HFFc6 (cell line): ENCODE measurements at places on chromosomes 2 and 18. TPM values are rescaled to one million over a fixed set of nuclear protein-coding genes. Genes with fewer than 3 reads are reported as not detected.

DNA sequence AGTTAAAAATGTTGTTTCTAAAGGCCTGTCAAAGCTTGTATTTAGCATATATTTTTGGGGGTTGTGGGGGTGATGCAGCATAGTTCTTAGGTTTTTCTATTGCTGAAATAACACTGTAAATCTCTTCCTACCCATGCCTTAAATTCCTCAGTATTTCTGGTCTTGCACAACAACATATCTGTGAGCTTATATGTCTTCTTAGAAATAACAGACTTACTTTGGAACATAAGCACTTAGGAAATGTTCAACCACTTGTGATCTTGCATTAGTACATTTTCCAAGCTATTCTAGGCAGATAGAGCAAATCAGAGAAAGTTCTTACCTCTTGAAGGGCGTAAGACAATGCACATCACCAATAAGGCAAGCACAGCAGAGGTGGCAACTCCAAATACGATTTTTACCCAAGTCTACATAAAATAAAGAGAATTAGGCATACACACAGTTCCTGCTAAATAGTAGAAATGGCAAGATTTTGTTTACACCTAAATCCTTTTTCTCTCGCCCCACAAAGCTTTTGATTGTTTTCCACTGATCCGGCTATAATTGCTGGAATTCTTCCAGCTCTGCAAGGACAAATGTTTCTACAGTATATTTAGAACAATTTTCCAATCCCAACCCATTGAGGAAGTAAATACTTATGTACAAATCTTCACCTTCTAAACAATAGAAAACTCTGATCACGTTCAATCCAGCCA lies 512 bp downstream of the FAP start:
- peaks cover 79% of the 10 kb centered on the region for H3K4me1 ChIP-seq
- peak overlapping the region; percentile 94 for H3K4me3 ChIP-seq
- peak overlapping the region; percentile 97 for H3K27ac ChIP-seq
- H3K36me3 ChIP-seq: peaks cover 50% of the 10 kb centered on the region
- no peaks in the 10 kb centered on the region; the same call in 1 of the 2 replicates for H3K27me3 ChIP-seq

GRCh38 chr2:64453770-64454385 lies at the start of gene LGALSL:
Gene LGALSL (plus strand): TSS chr2:64454162. CDS start chr2:64454546, 384 bp downstream.
- peaks cover 22% of the 10 kb centered on the region for H3K27me3 ChIP-seq
- no peaks in the 10 kb centered on the region for H3K36me3 ChIP-seq
- H3K4me3 ChIP-seq: peak within 1 kb of the TSS; percentile 80
- H3K4me1 ChIP-seq: peaks cover 15% of the 10 kb centered on the region
- no peak within 1 kb of the TSS for H3K27ac ChIP-seq

GRCh38 chr18:63928331-63928730 lies 20.6 kb downstream of the SERPINB10 start:
- H3K27me3 ChIP-seq: peaks cover 5% of the 10 kb centered on the region
- no peak for DNase-seq
- no peak overlapping the region for H3K4me3 ChIP-seq
- peaks cover 28% of the 10 kb centered on the region for H3K4me1 ChIP-seq
- H3K27ac ChIP-seq: no peak overlapping the region

- DNase-seq: no peak
- no peak overlapping the region for H3K4me3 ChIP-seq
- no peaks in the 10 kb centered on the region for H3K27me3 ChIP-seq
- H3K36me3 ChIP-seq: no peaks in the 10 kb centered on the region
Measured at GRCh38 chr18:27378431-27379095, 193.5 kb upstream of the CHST9 start.

GRCh38 chr2:72770879-72771461 lies 54.9 kb downstream of the EXOC6B start:
- H3K27ac ChIP-seq: no peak overlapping the region
- peak; percentile 63 for DNase-seq
- H3K4me1 ChIP-seq: peaks cover 7% of the 10 kb centered on the region

- H3K27ac ChIP-seq: no peak overlapping the region
- no peaks in the 10 kb centered on the region for H3K36me3 ChIP-seq
- no peak for DNase-seq
- peaks cover 2% of the 10 kb centered on the region; the same call in 1 of the 2 replicates for H3K27me3 ChIP-seq
- no peaks in the 10 kb centered on the region for H3K4me1 ChIP-seq
Measured at GRCh38 chr2:159863526-159864160, 65.6 kb upstream of the CD302 start.

DNA sequence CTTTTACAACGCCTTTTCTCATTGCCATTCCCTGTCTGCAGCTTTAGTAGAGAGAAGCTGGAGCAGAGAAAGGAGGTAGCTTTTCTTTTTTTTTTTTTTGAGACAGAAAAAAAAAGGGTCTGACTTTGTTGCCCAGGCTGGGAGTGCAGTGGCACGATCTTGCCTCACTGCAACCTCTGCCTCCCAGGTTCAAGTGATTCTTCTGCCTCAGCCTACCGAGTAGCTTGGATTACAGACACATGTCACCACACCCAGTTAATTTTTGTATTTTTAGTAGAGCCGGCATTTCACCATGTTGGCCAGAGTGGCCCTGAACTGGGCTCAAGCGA lies 25.0 kb upstream of the ACSL3 start:
- no peak for DNase-seq
- peaks cover 17% of the 10 kb centered on the region for H3K4me1 ChIP-seq
- H3K27me3 ChIP-seq: no peaks in the 10 kb centered on the region; the same call in none of the 2 replicates

GRCh38 chr2:163734401-163734800 lies 1.4 kb downstream of the FIGN start:
- peak overlapping the region; percentile 89 for H3K4me3 ChIP-seq
- H3K36me3 ChIP-seq: no peaks in the 10 kb centered on the region
- H3K27me3 ChIP-seq: no peaks in the 10 kb centered on the region; the same call in 1 of the 2 replicates
- no peak for DNase-seq
- H3K27ac ChIP-seq: no peak overlapping the region

PDCD1 gene
- not detected in 3 replicates for total RNA-seq

DNA sequence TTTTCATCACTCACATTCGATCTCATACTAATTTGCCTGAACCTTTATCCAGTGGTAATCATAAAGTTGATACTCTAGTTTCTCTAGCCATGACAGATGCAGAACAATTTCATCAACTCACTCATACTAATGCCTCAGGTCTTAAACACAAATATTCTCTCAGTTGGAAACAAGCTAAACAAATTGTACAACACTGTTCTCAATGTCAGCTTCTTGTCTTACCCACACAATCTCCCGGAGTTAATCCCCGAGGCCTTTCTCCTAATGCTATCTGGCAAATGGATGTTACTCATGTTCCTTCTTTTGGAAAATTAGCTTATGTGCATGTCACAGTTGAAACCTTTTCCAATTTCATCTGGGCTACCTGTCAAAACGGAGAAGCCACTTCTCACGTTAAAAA lies 11.5 kb upstream of the CNOT11 start:
- H3K27ac ChIP-seq: no peak overlapping the region
- no peaks in the 10 kb centered on the region for H3K36me3 ChIP-seq
- H3K27me3 ChIP-seq: no peaks in the 10 kb centered on the region; the same call in 1 of the 2 replicates
- DNase-seq: no peak
- H3K4me1 ChIP-seq: peaks cover 24% of the 10 kb centered on the region

LRATD1 gene
- 0.06 TPM in 1 of 3 replicates, not detected in the others for total RNA-seq

DNA sequence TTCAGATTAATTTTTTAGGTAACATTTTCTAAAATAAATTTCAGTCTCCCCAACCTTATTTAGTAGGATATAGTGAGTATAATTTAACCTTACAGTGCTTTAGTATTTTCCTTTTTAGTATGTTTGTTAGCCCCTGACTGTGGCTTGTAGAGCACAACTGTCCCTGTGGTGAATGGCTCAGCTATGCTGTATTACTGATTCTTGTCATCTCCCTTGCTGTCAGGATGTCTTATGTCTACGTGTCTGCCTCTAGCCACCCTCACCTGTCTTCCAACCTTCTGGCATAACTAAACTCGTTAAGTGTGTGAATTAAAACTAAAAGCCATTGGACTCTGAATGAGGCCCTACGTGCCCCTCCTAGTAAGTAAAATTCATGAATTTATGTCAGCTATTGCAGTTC lies 18.4 kb downstream of the MRPS9 start:
- DNase-seq: no peak
- no peak overlapping the region for H3K27ac ChIP-seq
- peaks cover 1% of the 10 kb centered on the region for H3K4me1 ChIP-seq
- peaks cover 15% of the 10 kb centered on the region for H3K36me3 ChIP-seq
- H3K4me3 ChIP-seq: no peak overlapping the region

DNA sequence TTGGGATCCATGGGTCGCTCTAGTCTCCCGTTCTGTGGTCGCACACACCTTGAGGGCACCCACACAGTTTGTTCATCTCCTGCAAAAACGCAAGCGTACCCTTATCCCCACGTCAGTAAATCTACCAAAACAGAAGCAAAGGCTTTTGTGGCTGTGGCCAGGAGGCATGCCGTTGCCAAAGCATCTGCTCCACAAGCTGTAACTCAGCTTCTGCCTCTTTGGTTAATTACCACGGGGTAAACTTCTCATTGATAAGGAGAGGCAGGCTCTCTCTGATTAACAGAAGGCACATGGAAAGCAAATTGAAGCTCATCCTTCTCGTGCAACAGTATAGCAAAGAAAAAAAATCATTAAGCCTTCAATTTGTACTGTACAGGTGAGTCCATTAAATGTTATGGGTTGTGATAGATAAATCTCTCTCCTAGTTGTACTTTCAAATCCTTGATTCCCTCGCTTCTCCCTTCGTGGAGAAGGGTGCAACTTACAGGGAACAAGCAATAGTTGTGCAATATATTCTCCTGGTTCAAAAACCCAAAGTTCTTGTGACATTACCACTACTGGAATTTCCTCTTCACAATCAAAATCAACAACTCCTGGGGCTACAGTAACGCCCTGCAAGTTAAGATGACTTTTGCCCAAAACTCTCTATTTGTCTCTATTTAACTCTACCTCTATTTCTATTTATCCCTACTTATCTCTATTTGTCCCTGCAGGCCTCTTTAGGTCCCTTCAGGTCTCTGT lies 10.3 kb downstream of the PECR start:
- H3K36me3 ChIP-seq: no peaks in the 10 kb centered on the region
- H3K27me3 ChIP-seq: no peaks in the 10 kb centered on the region
- no peak overlapping the region for H3K27ac ChIP-seq
- DNase-seq: no peak
- no peak overlapping the region for H3K4me3 ChIP-seq
- H3K4me1 ChIP-seq: peaks cover 23% of the 10 kb centered on the region

DNA sequence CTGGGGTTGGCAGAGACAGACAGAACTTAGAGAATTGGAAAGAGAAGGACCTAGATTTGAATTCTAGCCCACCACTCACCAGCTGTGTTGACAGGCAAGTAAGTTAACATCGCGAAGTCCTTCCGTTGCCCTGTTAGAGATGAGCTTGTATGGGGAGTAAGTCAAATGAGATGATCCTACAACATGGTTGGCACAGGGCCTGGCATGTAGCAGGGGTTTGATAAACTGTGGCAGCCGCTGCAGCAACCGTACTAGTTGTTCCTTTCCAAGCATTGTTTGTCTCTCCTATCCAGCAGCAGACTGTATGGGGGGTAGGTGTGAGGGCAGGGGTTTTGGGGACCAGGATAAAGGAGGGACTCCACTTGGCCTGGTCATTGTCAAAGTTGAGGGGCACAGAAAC lies 16.0 kb downstream of the TET3 start:
- no peak overlapping the region for H3K4me3 ChIP-seq
- peaks cover 5% of the 10 kb centered on the region for H3K27me3 ChIP-seq
- DNase-seq: no peak
- H3K4me1 ChIP-seq: peaks cover 61% of the 10 kb centered on the region
- H3K27ac ChIP-seq: no peak overlapping the region
- no peaks in the 10 kb centered on the region for H3K36me3 ChIP-seq

- H3K4me1 ChIP-seq: peaks cover 46% of the 10 kb centered on the region
- no peak for DNase-seq
- H3K27me3 ChIP-seq: no peaks in the 10 kb centered on the region
- no peak overlapping the region for H3K4me3 ChIP-seq
Measured at GRCh38 chr2:150690261-150690660, 202.8 kb upstream of the RND3 start.

UCN gene
- 0.46 to 0.83 TPM (median 0.79 TPM) in 3 replicates for total RNA-seq

DNA sequence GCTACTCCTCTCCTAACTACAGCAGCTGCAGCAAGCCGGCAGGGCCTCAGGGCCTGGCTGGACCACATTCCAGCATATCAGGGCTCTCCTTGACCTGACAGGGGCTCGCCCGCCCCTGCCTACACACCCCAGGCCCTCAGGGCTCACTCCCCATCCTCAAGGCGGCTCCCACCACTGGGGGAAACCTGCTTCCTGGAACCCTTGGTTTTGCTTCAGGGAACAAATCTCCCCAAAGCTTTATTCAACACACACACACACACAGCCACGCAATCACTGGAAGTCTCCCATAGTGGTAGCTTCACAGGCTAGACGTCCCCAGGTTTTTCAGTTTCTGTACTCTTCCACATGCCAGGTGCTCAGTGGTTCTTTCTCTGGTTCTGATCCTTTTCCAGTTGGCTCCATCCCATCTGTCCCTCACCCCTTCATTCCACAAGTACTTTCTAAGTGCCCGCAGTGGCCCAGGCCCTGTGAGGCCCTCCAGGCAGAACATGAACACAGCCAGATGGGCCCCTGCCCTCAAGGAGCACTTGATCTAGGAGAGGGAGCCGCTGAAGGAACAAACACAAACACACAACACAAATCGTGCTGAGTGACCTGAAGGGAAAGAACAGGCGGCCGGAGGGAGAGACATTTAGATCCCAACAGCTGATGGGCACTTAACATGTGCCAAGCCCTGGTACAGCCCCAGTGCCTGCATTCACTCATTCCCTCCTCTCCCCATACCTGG lies 51.1 kb downstream of the TNS1 start:
- 0 out of 2 replicates have a peak, but pooled peaks cover 7% of the 10 kb centered on the region for H3K36me3 ChIP-seq
- H3K27ac ChIP-seq: peak overlapping the region; percentile 3
- DNase-seq: no peak
- no peak overlapping the region for H3K4me3 ChIP-seq
- peaks cover 44% of the 10 kb centered on the region for H3K4me1 ChIP-seq
- H3K27me3 ChIP-seq: peaks cover under 1% of the 10 kb centered on the region

CCDC121 gene
- total RNA-seq: 0.72 to 1.1 TPM (median 1.1 TPM) in 3 replicates

IL1RL1 gene
- not detected in 3 replicates for total RNA-seq

NRP2 gene
- 12.2 to 25.1 TPM (median 13.7 TPM) in 3 replicates for total RNA-seq

PMS1 gene
- total RNA-seq: 19.3 to 22.0 TPM (median 19.5 TPM) in 3 replicates

GRCh38 chr18:45652303-45653080 lies 37.2 kb downstream of the SLC14A2 start:
- no peak overlapping the region for H3K4me3 ChIP-seq
- peak; percentile 27 for DNase-seq
- H3K27ac ChIP-seq: no peak overlapping the region

SLC9A4 gene
- total RNA-seq: not detected in 3 replicates

DNA sequence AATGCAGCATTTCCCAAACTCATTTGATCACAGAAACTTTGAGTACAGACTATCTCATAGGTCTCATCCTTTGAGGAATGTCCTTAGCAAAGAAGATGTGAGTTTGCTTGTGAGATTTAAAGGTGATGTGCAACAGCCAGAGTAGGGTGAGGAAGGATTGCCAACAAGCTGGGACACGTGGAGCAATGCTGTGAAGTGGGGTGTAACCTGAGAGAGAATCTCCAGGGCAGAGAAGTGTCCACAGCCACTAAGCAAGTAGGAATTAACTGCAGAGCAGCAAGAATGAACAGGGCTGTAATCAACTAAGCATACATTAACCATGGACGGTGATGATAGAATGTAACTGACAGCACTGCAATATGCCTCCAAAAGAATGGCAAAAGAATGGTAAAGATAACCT lies 469.9 kb upstream of the NRP2 start:
- H3K4me3 ChIP-seq: no peak overlapping the region
- no peaks in the 10 kb centered on the region for H3K36me3 ChIP-seq
- no peaks in the 10 kb centered on the region for H3K27me3 ChIP-seq
- DNase-seq: no peak
